COLO829 (cell line): ENCODE measurements at places on chromosomes 4 and X.

- no peak for DNase-seq
Observed at GRCh38 chr4:32824336-32824735, 2104.2 kb downstream of the PCDH7 start.

GRCh38 chrX:42176789-42177188, 253.4 kb upstream of the CASK start:
- DNase-seq = no peak

GRCh38 chr4:136691607-136692006, 840.7 kb downstream of the PCDH18 start:
- no peak for DNase-seq

DNA sequence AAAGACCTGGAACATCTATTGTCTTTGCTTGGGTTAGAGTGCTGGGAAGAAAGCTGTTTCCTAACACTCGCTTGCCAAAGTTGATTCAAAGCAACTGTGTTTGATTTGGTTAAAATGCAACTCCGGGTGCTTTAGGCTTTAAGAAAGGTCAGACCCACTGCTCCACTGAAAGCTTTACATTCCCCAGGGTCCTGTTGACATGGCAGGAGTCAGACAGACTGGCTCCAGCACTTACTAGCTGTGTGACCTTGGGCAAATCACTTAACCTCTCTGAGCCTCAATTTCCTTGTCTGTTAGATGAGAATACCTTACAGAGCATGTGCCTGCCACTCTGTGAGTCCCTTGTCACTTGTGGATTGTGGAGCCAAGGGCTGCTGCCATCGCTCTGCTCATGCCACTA, 39.0 kb downstream of the DGKK start:
- no peak for DNase-seq

GRCh38 chr4:54586320-54586955, 71.3 kb upstream of the KIT start:
- peak; percentile 81 for DNase-seq

DNA sequence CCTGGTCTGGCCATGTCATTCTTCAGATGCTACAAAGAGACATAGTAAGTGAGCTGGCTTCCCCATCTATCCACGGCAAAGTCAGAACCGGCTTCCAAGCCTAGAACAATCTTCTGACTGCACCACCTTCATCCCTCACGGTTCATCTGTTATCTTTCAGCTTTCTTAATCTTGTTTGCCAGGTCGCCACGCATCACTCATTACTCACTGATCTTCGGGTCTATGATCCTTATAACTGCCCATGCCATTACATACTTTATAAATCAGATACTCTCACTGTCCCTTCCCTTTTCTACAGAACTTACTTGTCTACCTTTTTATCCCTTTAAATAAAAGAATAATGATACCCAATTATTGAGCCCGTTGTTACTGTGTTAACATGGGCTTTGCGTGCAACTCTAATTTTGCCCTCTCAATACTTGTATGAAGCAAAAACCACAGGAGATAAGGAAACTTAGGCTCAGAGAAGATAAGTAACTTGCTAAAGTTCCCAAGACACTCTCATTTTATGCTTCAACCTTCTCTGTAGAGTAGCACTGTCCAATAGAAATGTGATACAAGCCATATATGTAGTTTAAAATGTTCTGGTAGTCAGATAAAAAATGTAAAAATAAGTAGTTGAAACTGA, 171.7 kb downstream of the AMELX start:
- no peak for DNase-seq

- no peak for DNase-seq
Observed at GRCh38 chr4:173242466-173243250, 74.0 kb downstream of the GALNT7 start.

DNA sequence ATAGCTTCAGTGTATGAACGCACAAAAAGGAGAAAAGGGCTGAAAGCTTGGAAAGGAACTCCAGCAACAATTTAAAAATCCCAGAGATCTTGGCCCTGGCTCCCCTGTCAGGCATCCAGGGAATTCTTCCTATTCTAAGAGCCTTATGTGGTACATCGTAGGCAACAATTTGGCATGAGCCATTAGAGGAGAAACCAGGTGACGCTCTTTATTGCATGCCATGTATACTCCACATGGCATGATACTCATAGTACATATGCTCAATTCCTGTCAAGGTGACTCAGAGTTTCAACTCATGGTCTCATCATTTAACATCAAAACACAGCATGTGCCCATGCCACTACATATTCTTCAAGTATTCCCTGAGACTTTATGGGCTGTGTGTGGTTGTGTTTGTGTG, 191.3 kb downstream of the OR13H1 start:
- no peak for DNase-seq

GRCh38 chr4:79155336-79155735, 170.5 kb downstream of the NAA11 start:
- no peak for DNase-seq

- peak; percentile 7 for DNase-seq
Observed at GRCh38 chrX:118216509-118216908, 99.9 kb upstream of the KLHL13 start.

- no peak for DNase-seq
Observed at GRCh38 chr4:81946996-81947395, 426.8 kb downstream of the HNRNPD start.

DNA sequence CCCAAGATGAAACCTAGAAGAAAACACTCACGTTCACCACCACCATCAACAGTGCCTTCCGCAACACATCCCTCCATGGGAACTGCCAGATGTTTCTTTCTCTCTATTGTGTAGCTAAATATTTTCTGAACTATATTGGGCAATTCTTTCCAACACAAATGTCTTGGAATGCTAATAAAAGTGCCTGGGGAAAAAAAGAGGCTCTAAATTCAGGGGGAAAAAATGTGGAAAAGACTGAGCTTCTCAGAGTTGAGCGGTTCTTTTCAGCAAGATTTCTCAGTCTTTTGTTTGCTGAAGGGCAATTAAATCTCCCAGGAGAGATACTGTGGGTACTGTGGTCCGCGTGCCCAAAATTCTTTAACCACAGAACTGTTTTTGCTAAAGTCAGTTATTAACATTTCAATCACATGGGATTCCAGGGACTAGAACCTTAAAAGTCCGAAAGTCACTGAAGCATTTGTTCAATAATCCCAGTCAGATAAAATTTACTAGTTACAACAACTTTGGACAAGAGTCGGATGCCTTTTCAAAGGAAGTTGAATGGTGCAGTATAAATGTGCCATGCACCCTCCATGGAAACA, 51.9 kb upstream of the DHRSX start:
- DNase-seq = peak; percentile 62

- no peak for DNase-seq
Observed at GRCh38 chr4:30957706-30958105, 237.5 kb downstream of the PCDH7 start.

DNA sequence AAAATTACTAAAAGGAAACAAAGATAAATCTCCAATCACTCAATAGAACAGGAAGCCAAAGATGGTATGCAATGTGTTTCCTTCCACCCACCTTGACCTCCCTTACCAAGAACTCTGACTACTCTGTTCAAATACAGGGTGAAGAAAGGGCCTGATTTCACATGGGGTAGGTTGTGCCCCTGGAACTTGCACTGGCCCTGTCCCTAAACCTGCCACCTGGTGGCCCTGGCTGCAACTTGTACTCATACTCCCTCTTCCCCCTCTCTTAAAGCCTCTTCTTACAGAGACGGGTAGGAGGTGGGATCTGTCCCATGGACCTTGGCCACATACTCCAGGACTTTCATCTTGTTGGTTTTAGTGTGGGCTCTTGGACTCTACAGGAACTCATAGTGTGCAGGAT, 17.3 kb upstream of the TMEM185A start:
- DNase-seq = no peak

- peak; percentile 72 for DNase-seq
Observed at GRCh38 chr4:89171176-89171805, 60.0 kb downstream of the TIGD2 start.

DNA sequence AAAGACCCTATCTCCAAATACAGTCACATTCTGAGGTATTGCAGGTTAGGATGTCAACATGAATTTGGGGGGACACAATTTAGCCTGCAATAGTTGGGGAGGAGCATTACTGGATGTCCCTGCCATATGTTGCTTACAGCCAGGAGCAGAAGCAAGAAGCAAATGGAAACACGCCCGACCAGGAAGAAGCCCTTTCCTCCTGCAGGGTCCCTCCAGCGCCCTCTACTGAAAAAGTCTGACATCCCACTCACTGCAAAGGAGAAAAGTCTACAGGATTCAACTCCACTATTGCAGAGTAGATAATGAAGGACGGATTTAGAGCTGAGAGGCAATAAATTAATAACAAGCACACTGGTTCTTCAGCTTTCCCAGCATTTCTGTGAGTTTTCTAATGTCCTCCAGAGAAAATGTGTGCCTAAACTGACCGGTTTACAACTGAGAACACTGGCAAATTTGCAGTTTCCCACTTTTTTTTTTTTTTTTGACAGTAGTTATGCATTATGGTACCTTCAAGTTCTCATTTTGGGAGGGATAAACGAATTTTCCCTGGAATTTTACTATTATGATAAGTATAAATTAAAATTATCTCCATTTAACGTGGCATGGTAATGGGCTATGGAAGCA, 31.7 kb downstream of the COQ2 start:
- DNase-seq = peak; percentile 71

DNA sequence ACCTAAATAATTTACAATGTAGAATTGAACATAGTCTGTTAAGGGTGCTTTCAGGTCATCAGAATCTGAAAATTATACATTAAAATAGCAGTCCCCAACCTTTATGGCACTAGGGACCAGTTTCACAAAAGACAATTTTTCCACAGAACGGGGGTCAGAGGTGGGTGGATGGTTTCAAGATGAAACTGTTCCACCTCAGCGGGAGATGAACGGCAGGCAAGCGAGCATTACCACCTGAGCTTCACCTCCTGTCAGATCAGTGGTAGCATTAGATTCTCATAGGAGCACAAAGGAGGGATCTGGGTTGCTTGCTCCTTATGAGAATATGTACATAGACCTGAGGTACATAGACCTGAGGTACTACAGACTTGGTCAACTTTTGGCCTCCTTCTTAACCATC, 29.0 kb downstream of the LRBA start:
- no peak for DNase-seq

GRCh38 chr4:10694828-10695209, 10.3 kb upstream of the CLNK start:
- no peak for DNase-seq

DNA sequence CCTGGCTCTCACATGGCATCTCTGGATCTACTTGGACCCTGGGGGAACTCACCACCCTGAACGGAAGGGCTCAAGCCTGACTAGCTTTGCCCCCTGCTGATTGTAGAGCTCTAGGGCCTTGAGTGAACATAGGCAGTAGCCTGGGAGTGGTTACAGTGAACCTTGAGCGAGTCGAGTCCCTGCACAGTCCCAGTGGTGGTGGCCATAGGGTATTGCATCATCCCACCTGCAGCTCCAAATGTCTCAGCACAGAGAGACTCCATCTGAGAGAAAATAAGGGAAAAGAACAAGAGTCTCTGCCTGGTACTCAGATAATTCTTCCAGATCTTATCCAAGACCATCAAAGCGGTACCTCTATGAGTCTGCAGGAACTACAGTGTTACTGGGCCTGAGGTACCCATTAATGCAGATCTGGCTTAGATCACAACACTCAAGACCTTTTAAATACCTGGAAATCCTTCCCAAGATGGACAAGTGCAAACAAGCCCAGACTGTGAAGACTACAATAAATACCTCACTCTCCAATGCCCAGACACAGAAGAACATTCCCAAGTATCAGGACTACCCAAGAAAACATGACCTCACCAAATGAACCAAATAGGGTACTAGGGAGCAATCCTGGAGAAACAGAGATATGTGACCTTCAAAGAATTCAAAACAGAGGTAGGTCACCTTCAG, 167.5 kb upstream of the TET2 start:
- DNase-seq = no peak

DNA sequence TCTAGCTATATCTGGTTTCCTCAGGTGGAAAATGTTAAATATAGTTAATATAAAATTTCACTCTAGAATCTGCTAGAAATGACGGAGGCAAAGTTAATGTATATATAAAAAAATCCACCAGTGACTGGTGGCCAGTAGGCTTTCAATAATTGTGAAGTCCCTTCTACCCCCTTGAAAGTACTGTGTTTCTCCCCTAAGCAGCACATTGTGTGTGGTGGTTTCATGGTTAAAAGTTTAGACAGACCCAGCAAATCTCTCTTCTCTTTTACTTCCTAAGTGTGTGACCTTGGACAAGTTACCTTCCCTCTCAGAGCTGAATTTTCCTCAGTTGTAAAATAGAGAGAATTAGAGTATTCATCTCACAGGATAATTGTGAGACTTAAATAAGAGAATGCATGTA, 600 bp upstream of the HEPH start:
- no peak for DNase-seq

- no peak for DNase-seq
Observed at GRCh38 chr4:48558819-48559218, 68.8 kb downstream of the ZAR1 start.

DNA sequence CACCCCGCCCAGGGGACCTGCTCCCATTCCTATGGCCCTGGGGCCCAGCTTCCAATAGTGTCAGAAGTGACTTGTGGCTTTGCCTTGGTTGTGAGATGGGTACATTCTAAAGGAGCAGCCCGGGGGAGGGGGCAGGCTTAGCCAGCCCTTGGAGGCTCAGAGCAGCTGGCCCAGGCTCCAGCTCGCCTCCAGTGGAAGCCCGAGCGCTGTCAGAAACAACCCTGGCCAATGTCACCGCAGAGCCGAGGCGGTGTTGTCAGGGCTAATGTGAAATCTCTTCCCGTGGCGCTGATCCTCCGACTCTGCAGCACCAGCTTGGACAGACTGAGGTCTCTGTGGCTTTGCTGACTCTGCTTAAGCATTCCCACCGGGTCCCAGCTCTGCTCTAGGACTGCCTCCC, 29.2 kb upstream of the ZNF81 start:
- no peak for DNase-seq

DNA sequence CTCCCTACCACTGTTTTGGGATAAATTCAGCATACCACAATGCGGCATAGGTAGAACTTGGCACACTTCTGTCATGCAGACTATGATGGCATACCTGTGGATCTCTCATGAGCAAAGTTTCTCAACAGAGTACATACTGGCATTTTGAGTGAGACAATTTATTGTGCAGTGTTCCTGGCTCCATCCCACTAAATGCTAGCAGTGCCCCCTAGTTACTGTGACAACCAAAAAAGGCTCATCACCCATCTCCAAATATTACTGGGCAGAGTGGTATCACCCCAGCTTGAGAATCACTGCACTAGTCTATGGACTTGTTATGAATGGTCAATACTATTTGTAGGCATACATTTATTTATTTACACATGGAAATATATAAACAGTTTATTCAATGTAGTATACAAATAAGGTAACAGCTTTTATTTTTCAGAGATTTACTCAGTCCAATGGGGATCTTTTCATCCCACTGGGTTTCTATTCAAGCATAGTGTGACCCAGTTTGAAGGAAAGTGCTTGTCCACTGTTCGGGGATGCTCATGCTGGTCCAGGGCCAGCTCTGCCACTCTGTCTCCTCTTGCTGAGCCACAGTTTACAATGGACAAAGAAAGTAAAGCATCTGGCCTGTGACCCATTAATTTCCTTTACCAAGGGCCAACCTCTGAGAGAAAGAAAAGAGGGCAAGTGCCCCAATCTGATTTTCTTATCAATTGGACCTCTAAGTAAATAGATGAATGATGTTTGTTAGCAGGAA, 81.0 kb upstream of the IL2 start:
- DNase-seq = no peak
